Immature natural killer cell (primary cell): ENCODE measurements at places on chromosomes 4 and X. TPM values are rescaled to one million over a fixed set of nuclear protein-coding genes. Genes with fewer than 3 reads are reported as not detected.
A peak's percentile ranks its signal among the peaks of the same experiment; 100 is the strongest.

Gene ARHGAP10
- 13.2 TPM for polyA plus RNA-seq

Gene RBM46
- polyA plus RNA-seq: not detected

Gene ANOS1
- not detected for polyA plus RNA-seq

Gene ATOH1
- not detected for polyA plus RNA-seq

Gene ARMCX4
- 1.2 TPM for polyA plus RNA-seq

Gene SLC10A4
- polyA plus RNA-seq: not detected

Gene GAB3
- polyA plus RNA-seq: 15.6 TPM

Gene TCEAL9
- not detected for polyA plus RNA-seq

Gene MMRN1
- not detected for polyA plus RNA-seq

Gene NR0B1
- not detected for polyA plus RNA-seq

Gene AKAP4
- not detected for polyA plus RNA-seq

Gene CPE
- not detected for polyA plus RNA-seq

Gene MAGEB2
- not detected for polyA plus RNA-seq

DNA sequence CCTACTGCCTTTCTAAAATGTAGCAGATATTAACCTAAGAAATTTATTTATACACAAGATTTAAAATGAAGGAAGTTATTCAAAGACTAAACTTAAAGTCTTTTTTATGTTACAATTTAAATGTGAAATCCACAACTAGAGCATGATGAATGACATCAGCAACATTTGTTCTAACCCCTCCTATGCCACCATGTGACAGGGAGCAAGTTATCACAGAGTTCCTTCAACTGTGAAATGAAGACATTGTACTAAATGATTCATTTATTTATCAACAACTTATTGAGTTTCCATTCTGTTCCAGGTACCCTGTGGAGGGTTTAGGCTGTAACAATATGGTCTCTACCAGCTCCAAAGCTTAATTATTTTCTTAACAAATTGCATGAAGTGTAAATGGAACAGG is 76.9 kb downstream of the SLC39A8 start:
- H3K36me3 ChIP-seq: peaks cover 3% of the 10 kb centered on the region
- no peak for DNase-seq
- no peaks in the 10 kb centered on the region for H3K4me1 ChIP-seq
- no peak overlapping the region for H3K27ac ChIP-seq

- H3K4me1 ChIP-seq: no peaks in the 10 kb centered on the region
- H3K27me3 ChIP-seq: peaks cover 3% of the 10 kb centered on the region
- H3K36me3 ChIP-seq: no peaks in the 10 kb centered on the region
- H3K27ac ChIP-seq: no peak within 1 kb of the TSS
- H3K4me3 ChIP-seq: no peak within 1 kb of the TSS
Measured at GRCh38 chr4:164876700-164877324, at the start of gene APELA. Gene APELA, plus strand, starts transcription at chr4:164877178. Its CDS starts 154 bp downstream, at chr4:164877332.

DNA sequence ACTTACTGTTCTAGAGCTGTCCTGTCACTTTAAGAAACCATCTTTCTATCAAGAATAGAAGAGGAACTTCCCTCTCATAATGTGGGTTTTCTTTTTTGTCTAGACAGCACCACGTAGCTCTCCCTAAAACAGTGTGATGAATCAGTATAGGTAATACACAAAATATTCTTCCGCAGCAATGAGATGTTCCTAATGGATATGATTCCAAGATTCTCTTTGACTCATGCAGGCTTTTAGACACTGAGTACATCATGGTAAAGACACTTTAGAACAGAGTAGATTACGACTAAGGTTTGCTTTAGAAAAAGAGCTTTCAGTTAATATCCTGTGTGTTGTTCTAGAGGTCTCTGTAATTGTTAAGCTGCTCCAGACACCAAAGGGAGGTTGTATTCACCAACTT is 69.8 kb downstream of the PTTG2 start:
- peaks cover 10% of the 10 kb centered on the region for H3K4me1 ChIP-seq
- H3K4me3 ChIP-seq: no peak overlapping the region
- no peak overlapping the region for H3K27ac ChIP-seq
- no peak for DNase-seq
- peaks cover 21% of the 10 kb centered on the region for H3K36me3 ChIP-seq

- H3K36me3 ChIP-seq: no peaks in the 10 kb centered on the region
- peak overlapping the region; percentile 18 for H3K4me3 ChIP-seq
- H3K27ac ChIP-seq: no peak overlapping the region
Measured at GRCh38 chrX:101551380-101551767, 1.0 kb downstream of the ARMCX1 start.

DNA sequence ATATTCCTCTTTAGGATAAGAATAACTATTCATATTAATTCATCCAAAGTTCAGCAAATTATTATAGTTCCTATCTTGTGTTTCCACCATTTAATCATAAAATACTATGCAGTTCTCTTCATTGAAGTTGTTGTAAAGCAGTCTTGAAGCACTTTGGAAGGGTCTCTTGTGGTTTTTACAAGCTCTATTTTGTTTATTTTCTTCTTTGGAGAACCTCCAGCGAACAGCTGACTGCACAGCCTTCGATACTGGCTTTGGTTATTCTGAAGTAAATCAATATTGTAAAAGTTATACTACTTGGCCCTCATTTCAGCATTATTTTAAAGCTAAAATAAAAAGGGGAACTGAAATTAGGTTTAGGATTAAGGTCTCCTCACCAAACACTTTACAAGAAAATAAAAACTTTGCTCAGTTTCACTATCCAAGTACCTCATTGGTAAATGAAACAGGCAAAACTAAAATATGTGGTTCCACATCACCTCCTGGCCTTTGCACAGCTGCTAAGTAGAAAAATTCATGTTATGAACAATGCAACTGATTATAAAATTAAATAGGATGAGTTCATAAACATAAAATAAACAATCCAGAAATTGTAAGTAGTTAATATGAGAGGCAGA is 1629.2 kb upstream of the ADGRL3 start:
- H3K4me1 ChIP-seq: no peaks in the 10 kb centered on the region
- H3K4me3 ChIP-seq: no peak overlapping the region
- H3K27ac ChIP-seq: no peak overlapping the region
- no peaks in the 10 kb centered on the region for H3K27me3 ChIP-seq
- H3K36me3 ChIP-seq: no peaks in the 10 kb centered on the region

DNA sequence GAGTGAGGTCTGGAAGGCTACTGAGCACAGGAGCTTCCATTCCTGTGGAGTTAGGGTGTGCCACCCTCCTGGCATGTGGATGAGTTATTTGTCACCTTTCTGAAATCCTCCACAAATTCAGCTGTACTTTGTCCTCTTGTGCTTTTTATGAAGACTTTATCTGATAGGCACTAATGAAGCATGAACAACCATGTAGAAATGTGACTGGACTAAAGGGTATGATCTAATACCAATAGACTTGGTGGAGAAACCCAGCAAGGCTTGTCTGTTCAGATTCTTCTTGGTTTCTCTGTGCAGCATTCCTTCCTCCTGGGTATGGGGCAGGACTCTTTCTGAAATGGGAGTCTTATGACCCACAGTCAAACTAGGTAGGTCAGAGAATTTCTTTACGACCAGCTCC is 9.6 kb downstream of the NBDY start:
- no peak overlapping the region for H3K27ac ChIP-seq
- peaks cover 6% of the 10 kb centered on the region for H3K27me3 ChIP-seq
- H3K36me3 ChIP-seq: peaks cover 3% of the 10 kb centered on the region
- H3K4me1 ChIP-seq: no peaks in the 10 kb centered on the region
- H3K4me3 ChIP-seq: no peak overlapping the region

GRCh38 chr4:169988252-169988651 is 37.9 kb downstream of the MFAP3L start:
- no peak for DNase-seq
- no peak overlapping the region for H3K4me3 ChIP-seq
- H3K27me3 ChIP-seq: peaks cover 5% of the 10 kb centered on the region
- no peaks in the 10 kb centered on the region for H3K4me1 ChIP-seq
- no peak overlapping the region for H3K27ac ChIP-seq
- H3K36me3 ChIP-seq: no peaks in the 10 kb centered on the region

DNA sequence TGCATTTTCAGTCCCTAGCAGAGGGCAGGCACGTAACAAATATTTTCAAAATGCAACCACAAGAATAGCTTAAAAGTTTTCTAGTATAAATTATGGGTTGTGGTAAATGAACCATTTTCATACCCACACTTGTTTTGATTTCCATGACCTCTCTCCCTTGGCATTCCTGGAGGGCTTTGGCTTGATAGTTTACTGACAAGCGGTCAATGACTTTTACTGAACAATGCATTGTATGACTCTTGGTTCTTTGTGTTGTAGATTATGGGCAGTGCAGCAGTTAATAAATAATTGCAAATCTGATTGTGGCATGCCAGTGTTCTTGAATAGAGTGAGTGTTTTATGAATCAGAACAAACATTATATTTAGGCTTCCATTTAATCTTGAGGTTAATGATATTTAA is 285.2 kb upstream of the ARX start:
- no peak overlapping the region for H3K27ac ChIP-seq
- H3K36me3 ChIP-seq: no peaks in the 10 kb centered on the region
- no peak overlapping the region for H3K4me3 ChIP-seq
- no peaks in the 10 kb centered on the region for H3K4me1 ChIP-seq
- no peak for DNase-seq
- no peaks in the 10 kb centered on the region for H3K27me3 ChIP-seq

DNA sequence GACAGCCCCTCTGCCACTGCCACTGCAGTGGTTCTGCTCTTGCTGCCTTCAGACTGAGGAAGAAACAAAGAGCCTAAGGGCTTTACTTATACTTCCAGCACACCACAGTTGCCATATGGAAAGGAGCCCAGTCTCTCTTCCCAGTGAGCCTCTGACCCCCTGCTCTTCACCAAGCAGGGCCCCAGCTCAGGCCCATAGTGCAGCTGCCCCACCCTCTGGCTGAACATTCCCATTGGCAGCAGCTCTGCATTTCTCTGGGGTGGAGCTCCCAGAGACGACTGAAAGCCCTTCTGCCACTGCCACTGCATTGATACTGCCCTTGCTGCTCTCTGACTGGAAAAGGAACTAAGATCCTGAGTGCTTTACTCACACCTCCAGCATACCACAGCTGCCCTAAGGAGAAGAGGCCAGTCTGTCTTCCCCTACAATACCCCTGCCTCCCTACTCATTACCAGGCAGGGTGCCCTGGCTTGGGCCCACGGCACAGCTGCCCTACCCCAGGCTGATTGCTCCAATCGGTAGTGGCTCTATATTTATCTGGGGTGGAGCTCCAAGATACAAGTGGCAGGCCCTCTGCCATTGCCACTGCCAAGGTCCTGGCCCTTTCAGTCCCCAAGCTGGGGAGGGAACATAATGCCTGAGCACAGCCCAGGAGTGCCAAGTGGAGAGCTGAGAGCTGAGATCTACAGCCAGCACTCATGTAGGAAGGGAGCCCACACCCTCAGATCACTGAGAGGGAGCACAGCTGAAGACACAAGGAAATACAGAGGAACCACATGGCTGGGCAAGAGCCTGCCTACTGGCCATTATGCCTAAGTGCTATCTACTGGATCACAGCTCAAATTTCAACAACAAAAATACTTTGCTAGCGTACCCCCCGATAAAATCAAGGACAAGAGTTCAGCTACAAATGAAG is 36.0 kb downstream of the AWAT2 start:
- H3K4me1 ChIP-seq: no peaks in the 10 kb centered on the region
- no peak overlapping the region for H3K4me3 ChIP-seq
- H3K27ac ChIP-seq: no peak overlapping the region
- no peak for DNase-seq
- no peaks in the 10 kb centered on the region for H3K27me3 ChIP-seq

- H3K4me1 ChIP-seq: no peaks in the 10 kb centered on the region
- H3K27me3 ChIP-seq: peaks cover 3% of the 10 kb centered on the region
- no peak for DNase-seq
- H3K4me3 ChIP-seq: no peak overlapping the region
- H3K36me3 ChIP-seq: no peaks in the 10 kb centered on the region
Measured at GRCh38 chrX:101958139-101958538, 26.3 kb upstream of the ZMAT1 start.

DNA sequence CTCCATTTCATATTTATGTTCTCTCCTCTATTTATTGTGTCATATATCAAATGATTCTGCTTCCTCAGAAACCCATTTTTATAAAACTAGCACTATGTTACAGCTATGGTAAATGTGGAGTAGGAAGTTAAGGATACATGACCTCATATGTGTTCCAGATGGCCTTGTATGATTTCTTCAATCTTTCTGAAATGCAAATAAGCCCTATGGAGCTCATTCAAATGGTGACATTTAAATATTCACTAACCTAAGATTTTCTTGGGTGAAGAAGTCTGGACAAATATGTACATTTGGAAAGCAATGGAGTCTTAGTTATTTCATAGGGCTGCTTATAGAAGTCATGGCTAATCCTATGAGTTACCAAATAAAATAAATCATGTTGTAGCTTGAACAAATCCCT is 782.5 kb downstream of the STPG2 start:
- H3K4me3 ChIP-seq: no peak overlapping the region
- no peak for DNase-seq
- no peaks in the 10 kb centered on the region for H3K36me3 ChIP-seq
- H3K27me3 ChIP-seq: no peaks in the 10 kb centered on the region

DNA sequence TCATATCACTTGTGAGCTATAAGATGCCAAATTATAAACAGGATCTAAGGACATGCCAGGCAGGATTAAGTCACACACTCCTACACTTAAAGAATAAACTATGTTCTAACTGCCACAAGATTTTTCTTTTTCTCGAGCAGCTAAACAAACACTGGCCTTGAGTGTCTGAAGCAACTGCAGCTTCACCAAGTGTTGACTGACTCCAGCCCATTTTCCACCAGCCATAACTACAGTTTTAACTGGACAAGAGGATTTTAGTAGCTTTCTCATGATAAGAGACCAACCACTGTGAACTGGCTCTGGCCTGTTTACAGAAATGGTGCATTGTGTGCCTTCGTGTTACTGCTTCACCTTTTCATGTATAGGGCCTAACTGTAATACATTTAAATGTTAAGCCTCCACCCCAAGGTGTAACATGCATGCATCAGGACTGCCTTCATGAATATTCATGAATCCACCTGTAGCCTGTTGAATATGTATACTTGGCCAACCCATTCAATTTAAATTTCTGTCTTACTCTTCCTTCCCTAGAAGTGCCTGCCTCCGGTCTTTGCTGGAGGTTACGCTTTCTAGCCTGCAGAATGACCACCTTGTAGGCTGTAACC is 10.8 kb downstream of the UCP1 start:
- no peak for DNase-seq
- no peak overlapping the region for H3K27ac ChIP-seq
- no peaks in the 10 kb centered on the region for H3K27me3 ChIP-seq
- H3K4me1 ChIP-seq: peaks cover 7% of the 10 kb centered on the region
- peaks cover 7% of the 10 kb centered on the region for H3K36me3 ChIP-seq

GRCh38 chr4:182711211-182711610 is 206.0 kb downstream of the DCTD start:
- H3K4me1 ChIP-seq: no peaks in the 10 kb centered on the region
- H3K36me3 ChIP-seq: no peaks in the 10 kb centered on the region
- no peak for DNase-seq

DNA sequence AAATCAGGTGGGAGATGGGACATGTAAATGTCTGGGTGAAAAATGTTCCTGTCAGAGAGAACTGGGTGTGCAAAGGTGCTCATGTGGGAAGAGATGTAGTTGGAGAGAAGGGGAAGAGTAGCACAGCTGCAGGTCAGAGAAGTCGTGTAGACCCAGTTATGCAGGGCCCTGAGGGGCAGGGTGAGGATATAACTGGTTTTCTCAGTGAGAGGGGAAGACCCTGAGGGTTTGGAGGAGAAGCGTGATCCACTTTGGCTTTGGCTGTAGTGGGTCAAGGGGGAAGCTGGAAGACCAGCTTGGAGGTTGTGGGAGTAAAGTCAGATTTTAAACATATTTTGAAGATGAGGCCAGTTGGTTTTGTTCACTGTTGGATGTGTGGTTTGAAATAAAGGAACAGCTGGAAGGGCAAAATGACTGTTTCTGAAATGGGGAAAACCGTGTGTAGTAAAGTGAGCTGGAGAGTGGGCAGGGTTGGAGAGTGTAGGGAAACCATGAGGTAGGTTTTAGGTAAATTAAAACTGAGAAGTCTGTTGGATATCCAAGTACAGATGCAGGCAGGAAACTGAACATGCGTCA is 44.2 kb downstream of the NAP1L5 start:
- H3K4me3 ChIP-seq: no peak overlapping the region
- peaks cover 9% of the 10 kb centered on the region for H3K36me3 ChIP-seq
- peaks cover 29% of the 10 kb centered on the region for H3K4me1 ChIP-seq
- H3K27ac ChIP-seq: no peak overlapping the region
